ENCODE measurements at places on chromosomes 12 and 14. TPM values are rescaled to one million over a fixed set of nuclear protein-coding genes. Genes with fewer than 3 reads are reported as not detected.

The TDRD9 gene
- total RNA-seq, result not detected

The HRK gene
- 0.76 TPM for total RNA-seq

The KCNH3 gene
- total RNA-seq, result 2.9 TPM

The PLBD1 gene
- total RNA-seq, result 4.5 TPM

The DBX2 gene
- not detected for total RNA-seq

The GALNT8 gene
- not detected for total RNA-seq

The OR4E2 gene
- not detected for total RNA-seq

All from A549 treated with CORT108297 at 1 μM for 4 hours (cell line).